ENCODE measurements at places on chromosomes 5 and 9.

- no peak for DNase-seq
Measured at GRCh38 chr5:179380211-179381035, 35.2 kb upstream of the ADAMTS2 start.

- DNase-seq: peak; percentile 89
Measured at GRCh38 chr5:39074017-39074814, at the start of gene RICTOR. Gene RICTOR (minus strand): TSS chr5:39074399. CDS start chr5:39074377, 22 bp downstream.

DNA sequence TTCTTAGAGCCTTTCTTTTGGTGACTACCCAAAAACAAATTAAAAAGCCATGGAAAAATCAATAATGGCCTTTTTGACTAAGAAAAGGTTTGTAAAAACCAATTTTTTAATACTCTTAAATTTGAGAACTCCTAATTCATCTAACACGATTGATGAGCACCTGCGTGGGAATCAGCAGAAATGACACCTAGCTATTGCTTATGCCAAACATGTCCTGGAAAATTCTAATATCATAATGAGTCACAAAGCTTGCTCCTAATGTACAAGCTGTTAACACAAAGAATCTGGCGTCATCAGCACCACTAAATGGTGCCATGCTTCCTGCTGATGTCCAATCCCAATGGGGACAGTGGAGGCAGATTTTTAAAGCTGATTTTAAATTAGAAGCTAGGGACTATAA is 146.2 kb upstream of the LRRTM2 start:
- DNase-seq: no peak

DNA sequence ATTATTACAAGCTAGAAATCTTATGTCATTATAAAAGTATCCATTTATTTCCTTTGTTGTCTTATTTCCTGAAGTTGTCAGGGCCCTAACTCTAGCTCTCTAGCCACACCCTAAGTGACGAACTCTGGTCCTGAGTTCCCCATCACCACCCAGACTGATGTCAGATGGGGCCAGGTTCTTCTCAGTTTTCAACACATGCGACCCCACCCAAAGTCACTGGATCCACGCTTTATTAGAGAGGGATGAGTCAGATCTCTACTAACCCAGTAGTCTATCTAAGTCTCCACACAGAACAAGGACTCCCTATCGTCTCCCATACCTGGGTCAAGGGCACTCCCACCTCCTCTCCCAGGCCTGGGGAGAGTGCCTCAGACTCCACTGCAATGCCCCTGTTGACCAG is 6.8 kb upstream of the FEM1C start:
- DNase-seq: no peak

GRCh38 chr9:137534256-137535119 is 15.7 kb downstream of the PNPLA7 start:
- peak; percentile 43 for DNase-seq

GRCh38 chr5:151459680-151460324 is 12.4 kb downstream of the SLC36A1 start:
- DNase-seq: no peak

DNA sequence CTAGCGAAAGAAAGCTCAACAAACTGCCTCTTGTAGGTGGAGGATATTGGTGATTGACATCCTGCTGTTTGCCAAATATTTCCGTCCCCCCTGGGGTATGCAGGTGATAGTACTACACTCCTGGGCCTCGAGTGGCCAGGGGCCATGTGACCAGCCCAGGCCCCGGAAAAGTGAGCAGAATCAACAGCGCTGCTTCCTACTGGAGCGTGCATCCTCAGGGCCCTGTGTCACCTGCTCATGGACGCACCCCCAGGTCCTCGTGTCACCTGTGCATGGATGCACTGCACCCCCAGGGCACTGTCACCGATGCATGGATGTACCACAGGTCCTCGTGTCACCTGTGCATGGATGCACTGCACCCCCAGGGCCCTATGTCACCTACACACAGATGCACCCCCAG is 43.8 kb downstream of the ADAMTS16 start:
- DNase-seq: no peak

- no peak for DNase-seq
Measured at GRCh38 chr5:44887722-44888121, 79.0 kb downstream of the MRPS30 start.

- DNase-seq: no peak
Measured at GRCh38 chr5:67986761-67987160, 228.8 kb upstream of the PIK3R1 start.

DNA sequence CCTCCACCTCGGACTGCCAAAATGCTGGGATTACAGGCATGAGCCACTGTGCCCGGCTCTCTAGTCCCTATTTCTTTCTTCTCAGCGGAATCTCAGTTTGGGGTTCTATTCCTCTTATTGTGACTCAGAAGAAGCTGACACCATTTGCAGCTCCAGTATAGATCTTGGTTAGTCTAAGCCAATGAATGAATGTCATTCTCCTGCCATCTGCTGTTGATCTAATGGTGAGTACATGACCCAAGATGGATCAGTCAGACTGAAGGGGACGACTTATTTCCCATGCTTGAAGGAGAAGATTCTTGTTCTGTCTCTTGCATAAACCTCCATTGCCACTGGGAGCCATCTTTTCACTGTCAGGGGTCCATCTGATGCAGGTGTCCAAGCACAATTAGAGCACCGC is 76.0 kb upstream of the KLF9 start:
- no peak for DNase-seq

GRCh38 chr5:68872088-68872839 is 221.6 kb upstream of the SLC30A5 start:
- no peak for DNase-seq

DNA sequence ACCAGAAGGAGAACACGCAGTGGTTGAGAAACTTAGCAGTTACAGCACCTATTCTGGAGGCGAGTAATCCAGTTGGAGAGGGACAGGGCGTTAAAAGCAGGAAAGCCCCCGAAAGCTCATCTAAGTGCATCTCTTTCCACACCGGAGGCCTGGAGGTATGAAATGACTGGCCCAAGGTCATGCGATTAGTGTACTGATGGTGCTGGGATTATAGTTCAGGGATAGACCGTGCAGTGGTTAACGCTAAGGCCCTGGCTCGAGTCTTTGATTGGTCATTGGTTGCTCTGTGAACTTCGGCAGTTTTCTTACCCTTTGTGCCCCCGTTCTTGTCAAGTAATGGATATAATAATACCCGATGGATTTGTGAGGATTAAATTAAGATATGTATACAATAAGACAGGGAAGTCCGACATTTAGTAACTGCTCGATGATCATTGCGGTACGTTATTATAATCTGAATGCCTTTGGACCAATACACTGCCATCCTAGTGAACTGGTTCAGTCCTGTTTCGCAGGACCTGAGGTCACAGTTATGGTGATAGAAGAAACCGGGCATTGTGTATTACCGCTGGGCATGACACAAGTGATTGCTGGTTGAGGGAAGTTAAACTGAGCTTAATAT is 960 bp downstream of the CANX start:
- DNase-seq: peak; percentile 20

- DNase-seq: no peak
Measured at GRCh38 chr5:36938129-36938528, 61.6 kb downstream of the NIPBL start.

- DNase-seq: no peak
Measured at GRCh38 chr9:92647671-92648473, 22.1 kb downstream of the IPPK start.

DNA sequence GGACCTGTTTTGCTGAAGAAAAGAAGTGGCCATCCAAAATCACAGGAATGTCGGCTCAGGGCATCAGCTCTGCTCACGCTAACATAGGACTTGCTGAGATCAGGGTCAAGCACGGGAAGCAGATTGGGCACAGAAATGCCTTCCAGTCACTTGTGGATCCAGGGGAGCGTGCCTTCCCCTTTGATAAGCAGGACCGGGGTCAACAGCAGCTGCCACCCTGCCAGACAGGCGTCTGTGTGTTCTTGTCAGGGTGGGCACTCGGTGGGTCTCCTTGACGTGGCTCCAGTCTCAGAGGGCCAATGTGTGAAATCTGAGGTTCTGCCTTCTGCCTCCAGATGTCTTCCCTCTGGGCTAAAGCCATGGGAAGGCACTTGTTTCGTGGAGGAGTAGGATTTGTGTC is 313.7 kb upstream of the IRX4 start:
- no peak for DNase-seq

- no peak for DNase-seq
Measured at GRCh38 chr5:107431998-107432397, 238.7 kb downstream of the EFNA5 start.

DNA sequence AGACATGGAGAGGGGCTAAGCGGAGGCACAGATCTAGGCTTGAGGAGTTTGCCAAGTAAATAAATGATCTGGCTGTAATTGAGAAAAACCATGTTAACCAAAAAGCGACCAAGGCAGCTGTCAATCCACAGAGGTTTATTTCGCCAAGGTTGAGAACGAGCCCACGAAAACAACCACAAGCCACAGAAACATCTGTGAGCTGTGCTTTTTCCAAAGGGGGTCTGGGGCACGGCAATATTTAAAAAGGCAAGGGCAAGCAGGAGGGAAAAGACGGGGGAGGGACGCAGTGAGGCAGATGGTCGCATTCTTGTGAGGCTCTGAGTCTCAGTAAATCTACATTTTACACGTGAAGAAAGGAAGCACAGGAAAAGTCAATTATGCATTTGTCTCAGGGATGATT is 25.4 kb downstream of the CCT5 start:
- DNase-seq: no peak

DNA sequence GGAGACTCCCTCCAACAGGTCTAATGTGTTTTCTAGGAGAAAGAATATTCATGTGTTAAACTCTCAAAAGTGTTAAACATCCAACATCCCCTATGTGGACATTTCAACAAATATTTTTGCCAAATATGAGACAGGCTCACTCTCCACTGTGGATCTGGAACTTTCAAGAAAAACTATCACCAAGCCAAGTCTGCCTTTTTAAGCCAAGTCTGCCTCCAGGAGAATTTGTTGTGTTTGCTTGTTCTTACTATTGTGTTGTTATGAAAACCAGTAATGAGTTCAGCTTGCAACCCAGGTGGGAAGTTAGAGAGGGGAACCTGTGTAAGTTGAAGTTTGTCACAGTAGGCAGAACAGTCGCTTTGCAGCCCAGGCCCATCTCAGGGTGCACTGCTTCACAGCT is 228.1 kb downstream of the NFIB start:
- DNase-seq: no peak

DNA sequence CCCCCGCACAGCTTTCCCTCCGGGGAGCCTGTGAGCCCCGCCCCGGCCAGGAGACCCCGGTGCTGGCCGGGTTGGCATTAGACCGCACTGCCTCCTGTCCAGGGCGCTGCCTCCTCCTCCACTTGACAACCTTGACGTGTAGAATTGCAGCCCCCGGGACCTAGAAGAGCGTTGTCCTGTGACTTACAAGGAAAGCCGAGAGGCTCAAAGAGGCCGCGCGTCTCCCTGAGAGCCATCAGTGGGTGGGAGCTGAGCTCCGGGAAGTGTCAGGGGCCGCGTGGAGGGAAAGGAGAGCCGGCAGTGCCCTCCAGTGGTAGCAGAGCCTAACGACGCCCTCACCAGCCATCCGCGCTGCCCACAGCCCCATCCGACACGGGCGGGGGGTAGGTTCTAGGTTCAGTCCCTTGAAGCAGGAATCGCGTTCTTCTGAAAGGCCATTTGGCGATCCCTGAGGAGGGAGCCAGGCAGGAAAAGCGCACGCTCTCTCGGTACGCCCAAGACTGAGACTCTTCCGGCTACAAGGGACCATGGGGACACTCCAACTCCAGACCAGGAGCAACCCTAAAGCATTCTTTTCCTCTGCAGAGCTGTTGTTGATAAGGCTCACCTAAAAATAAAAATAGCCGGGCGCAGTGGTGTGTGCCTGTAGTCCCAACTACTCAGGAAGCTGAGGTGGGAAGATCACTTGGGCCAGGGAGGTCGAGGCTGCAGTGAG is 40.6 kb upstream of the SAP30L start:
- peak; percentile 63 for DNase-seq

DNA sequence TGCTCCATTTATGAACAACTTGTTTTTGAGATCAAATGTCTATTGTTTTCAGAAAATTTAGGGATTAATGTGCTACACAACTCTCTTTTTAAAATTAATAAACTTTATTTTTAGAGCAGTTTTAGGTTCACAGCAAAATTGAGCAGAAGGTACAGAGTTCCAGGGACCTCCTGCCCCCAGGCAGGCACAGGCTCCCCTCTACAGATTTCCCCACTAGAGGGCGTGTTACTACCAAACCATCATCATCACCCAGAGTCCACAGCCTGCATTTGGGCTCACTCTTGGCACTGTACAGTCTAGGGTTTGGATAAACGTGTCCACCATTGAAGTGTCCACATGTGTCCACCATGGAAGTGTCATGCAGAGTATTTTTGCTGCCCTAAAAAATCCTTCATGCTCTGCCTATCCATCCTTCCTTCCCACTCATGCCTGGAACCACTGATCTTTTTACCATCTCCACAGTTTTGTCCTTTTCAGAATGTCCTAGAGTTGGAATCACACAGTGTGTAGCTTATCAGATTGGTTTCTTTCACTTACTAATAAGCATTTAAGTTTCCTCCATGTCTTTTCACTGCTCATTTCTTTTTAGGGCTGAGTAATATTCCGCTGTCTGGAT is 61.7 kb downstream of the MRPL36 start:
- no peak for DNase-seq

- DNase-seq: no peak
Measured at GRCh38 chr5:154562244-154562880, 84.3 kb upstream of the HAND1 start.

DNA sequence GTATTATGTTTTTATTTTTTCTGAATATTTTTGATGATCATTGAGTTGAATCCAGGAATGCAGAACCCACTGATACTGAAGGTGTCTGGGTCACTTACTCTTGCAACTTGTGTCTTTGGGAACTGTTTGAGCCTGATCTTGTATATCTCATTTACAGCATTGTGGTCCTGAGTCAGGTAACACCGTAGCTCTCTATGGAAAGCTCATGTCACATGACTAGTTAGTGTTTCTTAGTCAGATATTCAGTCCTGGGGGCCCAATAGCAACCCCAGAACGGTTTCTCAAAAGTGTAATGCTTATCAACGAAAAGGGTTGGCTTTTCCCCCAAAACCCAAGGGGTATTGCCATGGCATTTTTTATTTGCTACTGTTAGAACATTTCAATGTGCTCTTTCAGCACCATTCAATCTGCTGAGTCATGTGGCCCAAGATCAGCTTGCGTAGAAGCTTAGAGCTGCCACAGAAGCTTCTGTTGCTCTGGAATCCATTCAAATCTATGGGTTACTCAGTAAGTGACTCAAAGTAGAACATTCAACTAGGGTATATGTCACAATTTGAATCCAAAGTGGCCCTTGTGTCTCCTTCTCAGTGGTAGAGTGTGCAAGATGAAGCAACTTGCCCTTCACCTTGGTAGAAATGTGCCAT is 12.1 kb upstream of the PTAR1 start:
- DNase-seq: no peak

DNA sequence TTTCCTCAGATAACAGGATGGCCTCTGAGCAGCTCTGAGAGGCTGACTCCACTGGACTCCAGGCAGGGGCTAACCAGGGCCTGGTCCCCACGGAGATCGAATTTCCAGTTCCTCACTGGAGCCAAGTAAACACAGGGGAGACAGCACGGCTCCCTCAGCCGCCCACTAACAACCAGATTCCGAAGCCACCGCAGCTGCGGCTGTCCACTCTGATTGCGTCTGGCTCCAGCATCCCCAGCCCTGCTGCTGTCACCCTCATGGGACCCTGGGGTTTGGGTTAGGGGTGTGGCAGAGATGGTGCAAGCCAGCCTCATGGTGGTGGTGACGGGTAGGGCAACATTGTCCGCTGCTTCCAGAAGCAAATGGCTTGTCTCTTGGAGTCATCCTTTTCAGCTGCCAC is 172.6 kb downstream of the RGS3 start:
- no peak for DNase-seq

GRCh38 chr9:134872482-134873231 is 8.0 kb upstream of the FCN2 start:
- no peak for DNase-seq

All from CD4-positive, alpha-beta T cell treated with Interleukin-1 beta for 1 hour (primary cell).